T-helper 2 cell (primary cell): ENCODE measurements at places on chromosomes 2 and 18.
A peak's percentile ranks its signal among the peaks of the same experiment; 100 is the strongest.

GRCh38 chr18:63843008-63843407 is 44.5 kb upstream of the SERPINB2 start:
- no peak for DNase-seq

- DNase-seq = no peak
Measured at GRCh38 chr18:12749121-12749520, 46.3 kb downstream of the PSMG2 start.

DNA sequence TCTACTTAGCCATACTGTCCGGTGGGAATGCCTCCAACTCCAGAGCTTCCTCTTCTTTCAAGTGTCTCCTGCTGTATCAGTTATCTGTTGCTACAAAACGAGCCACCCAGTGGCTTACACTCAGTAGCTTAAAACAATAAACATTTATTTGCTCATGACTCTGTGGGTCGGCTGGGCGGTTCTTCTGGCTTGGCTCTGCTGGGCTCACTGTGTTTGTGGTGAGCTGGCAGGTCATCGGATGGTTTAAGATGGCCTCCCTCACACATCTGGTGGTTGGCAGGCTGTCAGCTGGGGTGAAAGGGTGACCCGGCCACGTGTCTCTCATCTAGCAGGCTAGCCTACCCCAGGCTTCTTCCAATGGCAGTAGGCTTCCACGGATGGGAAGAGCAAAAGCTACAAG is 122.4 kb upstream of the SLC1A4 start:
- DNase-seq = no peak

- no peak for DNase-seq
Measured at GRCh38 chr18:3079653-3080052, 66.7 kb upstream of the LPIN2 start.

GRCh38 chr2:220550995-220551700 is 923.7 kb downstream of the SLC4A3 start:
- DNase-seq = no peak

DNA sequence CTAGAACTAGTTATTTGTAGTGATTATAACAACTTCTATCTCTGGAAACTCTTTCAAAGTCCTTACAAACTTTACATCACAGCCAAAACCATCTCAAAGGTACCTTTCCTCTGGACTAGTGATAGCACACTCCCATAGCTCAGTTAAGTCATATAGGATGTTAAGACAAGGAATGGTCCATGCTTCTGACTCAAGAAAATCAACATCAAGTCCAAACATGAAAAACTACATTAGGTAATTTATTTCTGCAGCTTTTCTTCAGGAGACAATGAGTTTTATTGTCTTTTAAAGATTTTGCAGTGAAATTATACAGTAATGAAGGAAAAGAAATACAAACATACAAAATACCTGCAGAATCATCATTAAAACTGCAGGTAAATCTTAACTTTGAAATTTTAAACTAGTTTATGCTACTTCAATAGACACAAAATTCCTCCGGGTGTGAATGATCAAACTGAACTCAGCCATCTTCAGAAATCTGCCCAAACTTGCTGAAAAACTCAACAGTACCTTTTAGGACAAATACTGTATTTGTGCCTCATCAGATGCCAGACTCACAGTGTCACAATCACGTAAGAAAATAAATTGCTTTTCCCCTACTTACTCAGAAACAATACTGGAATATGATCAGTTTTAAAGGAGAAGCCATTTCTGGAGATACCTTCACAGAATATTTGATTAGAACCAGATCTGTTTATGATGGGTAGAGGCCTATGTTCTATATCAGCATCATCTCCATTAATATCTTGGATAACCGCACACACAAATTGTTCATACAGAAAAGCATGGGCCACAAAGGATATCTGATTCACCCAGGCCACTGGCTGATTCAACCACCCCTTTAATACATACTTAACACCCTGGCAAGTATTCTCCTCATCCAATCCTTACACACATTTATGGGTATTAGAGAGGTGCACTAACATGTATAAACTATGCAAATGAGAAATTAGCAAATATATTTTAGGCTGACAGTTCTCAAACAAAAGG is 2.6 kb downstream of the TMEM131 start:
- DNase-seq = no peak

DNA sequence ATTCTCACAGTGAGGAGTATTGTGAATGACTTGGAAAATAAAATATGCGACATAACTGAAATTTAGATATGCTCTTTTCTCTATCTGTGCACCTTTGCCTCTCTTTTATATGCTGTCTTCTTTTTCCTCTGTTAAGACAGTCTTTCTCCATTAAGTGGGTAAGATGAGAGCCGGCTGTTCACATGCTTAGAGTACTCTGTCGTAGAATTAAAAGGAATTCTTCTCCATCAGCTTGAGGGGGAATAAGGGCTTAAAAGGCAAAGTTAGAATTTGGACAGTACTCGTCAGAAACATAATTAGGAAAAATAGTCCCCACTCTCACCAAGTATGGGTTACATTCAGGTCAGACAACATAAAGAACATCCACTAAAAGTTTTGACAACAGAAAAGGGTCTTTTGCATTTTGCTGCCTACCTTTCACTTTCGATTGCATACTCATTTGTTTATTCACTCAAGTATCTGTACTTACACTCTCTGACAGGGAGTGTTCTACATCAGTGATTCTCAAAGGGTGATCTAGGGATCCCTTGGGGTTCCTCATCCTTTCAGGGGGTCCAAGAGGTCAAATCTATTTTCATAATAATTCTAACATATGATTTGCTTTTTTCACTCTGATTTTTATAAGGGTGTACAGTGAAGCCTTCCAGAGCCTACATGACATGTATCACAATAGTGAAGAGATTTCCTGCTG is 48.0 kb downstream of the ARHGAP15 start:
- no peak for DNase-seq

DNA sequence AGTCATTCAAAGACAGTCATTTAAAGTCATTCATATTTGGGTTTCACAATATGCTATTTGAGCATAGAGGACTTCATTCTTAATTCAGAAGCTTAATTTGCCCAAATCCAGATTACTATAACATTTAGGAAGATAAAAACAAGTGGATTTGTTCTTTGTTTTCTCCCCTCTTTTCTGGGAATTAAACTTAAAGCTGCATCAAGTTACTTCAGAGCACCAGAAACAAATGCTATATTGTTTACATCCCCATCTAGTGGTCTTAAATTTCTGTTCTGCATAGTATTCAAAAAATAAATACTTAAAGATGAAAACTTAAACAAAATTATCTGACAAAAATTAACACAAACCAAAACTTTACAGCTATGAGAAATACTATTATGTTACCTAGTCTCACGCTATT is 34.7 kb upstream of the MARCHF7 start:
- DNase-seq = no peak

DNA sequence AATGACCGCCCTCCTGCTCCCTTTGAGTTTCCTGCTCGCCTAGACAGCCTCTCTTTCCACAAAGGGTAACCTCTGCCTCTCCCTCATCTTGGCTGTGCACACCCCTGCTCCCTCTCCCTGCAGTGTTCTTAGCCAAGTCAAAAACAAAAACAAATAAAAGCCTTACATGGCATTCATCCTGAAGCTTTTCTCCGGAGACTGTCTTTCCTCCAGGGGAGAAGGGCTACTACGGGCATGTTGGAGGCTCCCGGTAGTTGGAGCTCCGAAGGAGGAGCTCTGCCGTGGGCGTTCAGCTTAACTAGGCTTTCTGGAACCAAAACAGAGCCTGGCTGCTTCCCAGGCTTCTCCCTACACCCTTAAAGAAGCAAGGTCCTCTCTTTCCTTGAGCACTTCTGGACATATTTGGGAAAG is 104.2 kb downstream of the TPGS2 start:
- DNase-seq = no peak

DNA sequence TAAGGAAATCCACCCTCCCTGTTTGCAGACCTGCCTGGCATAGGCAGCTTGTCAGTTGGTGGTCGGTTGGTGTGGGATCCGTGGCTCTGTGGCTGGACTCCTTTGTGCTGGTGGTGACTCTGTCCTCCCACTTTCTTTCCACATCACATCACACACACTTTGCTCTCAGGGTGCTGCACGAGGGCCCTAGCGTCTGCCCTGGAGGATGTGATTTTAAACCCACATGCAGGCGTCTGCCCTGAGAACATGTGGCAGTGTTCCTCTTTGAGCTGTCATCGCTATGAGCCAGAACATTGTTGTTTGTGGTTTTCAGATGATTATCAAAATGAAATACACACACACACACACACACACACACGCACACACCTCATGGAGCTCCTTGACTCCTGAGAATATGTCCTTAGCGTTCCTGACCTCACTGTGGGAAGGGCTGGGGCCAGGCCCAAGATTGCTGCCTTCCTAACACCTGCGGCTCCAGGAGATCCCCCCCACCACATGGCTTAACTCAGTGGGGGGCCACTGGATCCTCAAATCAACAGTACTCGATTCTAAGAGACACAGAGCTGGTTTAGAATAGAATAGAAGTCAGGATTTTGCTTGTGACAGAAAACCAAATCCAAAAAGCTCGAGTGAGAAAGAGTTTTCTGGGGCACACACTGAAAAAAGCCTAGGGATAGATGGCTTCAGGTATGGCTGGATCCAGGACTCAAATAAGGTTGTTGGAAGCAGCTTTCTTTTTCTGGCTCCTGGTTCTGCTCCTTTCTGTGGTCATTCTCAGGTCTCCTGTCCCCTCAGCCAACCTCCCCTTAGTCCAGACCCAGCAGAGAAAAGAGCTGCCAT is 54.8 kb downstream of the RTP5 start:
- peak; percentile 87 for DNase-seq

DNA sequence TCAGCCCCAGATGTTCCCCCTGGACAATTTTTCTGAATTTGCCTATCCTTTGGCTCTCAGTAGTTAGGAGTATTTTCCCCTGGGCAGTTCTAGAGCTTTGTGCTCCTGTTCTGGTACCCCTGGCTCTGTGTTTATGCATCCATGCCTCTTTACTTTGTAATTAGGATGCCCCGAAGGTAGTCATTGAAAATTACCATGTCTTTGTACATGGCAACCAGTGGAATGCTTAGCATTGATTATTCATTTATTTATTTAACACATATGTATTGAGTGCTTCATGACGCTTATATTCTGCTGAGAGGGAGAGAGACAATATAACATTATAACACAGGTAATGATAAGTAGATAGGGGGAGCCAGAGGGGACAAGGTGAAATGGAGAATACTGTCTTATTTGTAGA is 346.5 kb downstream of the PARD3B start:
- DNase-seq = no peak

GRCh38 chr18:48947560-48947959 is 3.2 kb downstream of the SMAD7 start:
- no peak for DNase-seq

DNA sequence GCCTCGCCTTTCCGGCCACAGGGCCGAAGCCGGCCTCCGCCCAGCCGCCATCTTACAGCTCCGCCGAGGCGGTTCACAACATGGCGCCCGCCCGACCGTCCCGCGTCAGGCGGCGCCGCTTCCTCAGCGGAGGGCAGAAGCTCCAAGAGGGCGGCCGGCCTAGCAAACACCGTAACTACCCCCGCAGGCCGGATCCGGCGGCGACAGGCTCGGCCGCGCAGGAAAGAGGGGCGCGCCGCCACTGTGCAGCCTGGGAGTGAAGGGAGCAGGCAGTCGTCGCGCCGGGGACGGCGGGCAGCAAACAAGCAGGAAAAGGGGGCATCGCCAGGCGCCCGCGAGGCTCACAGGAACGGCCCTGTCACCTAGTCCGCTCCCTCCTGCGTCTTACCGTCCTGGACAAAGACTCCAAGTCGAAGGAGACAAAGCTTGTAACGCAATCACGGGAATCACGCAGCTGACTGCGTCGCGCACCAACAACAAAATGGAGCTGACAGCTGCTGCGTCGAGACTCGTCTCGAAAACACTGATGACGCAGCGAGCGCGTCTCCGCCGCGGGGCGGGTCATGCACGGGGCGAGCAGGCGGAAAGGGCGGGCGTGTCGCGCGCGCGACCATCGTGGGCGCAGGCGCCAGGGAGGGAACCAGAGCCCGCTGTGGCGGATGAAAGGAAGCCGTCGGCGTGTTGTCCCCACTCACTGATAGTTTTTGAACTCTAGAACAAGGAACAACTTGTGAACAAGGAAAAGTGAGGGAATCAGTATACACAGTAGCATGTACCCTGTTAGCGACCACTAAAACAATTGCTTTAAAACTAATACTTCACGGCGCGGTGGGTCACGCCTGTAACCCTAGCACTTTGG is at the start of gene CLK1:
CLK1 (minus strand) TSS at position 483 of the 859 bp plus-strand sequence. CDS start 2,796 bp downstream, outside the sequence.
- peak; percentile 88 for DNase-seq

- no peak for DNase-seq
Measured at GRCh38 chr18:9609190-9609589, 5.2 kb downstream of the PPP4R1 start.

DNA sequence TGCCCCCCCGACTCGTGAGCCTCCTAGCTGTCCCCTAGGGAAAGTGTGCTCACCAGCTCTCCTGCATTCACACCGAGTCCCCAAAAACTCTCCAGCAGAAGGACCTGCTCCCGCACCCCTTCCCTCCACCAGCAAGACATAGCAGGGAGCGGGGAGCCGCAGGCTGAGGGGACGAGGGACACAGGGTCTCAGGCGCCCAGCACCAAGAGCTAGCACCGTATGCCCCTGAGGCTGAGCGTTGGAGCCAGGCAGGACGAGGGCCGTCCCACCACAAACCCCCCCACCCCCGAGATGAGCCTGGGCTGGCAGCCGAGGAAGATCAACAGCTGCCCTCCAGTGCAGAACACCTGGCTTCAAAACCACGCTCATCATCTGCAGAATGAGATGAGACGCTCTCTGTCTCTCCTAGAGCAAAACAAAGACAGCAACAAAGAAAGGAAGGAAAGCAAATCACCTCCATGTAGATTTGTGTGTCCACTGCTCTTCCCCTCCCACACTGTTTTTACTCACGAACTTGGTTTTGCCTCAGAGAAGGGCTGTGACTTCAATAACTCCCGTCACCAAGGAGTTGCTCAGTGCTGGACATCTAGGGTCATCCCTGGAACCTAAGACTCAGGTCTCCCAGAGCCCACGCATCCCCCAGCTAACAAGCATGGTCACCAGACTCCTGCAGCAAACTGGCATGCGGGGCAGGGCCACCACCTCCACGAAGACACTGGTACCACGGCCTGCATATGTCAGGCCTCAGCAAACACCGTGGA is 39.7 kb upstream of the SALL3 start:
- no peak for DNase-seq

GRCh38 chr2:238570391-238570790 is 143.7 kb downstream of the ASB1 start:
- no peak for DNase-seq
